ENCODE measurements at places on chromosomes 3 and 15.

DNA sequence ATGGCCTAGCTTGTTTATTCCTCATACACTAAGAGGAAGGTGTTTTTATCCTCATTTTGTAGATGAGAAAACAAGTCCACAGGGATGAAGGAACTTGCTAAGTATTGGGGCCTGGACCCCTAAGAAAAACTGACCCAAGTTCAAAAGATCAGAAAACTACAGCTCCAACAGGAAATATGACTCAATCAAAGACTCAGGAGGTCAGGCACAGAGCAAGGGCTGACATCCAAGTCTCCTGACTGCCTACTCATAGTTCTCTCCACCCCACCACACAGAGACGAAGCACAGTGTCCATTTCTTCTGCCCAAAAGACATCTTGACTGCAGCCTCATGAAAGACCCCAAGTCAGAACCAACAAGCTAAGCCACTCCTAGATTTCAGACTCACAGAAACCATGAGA lies 26.9 kb upstream of the TPM1 start:
- peak; percentile 45 for DNase-seq

GRCh38 chr15:74240002-74240568 lies 4.0 kb downstream of the CCDC33 start:
- peak; percentile 88 for DNase-seq

GRCh38 chr15:83110381-83110780 lies 2.9 kb downstream of the TM6SF1 start:
- DNase-seq: no peak

DNA sequence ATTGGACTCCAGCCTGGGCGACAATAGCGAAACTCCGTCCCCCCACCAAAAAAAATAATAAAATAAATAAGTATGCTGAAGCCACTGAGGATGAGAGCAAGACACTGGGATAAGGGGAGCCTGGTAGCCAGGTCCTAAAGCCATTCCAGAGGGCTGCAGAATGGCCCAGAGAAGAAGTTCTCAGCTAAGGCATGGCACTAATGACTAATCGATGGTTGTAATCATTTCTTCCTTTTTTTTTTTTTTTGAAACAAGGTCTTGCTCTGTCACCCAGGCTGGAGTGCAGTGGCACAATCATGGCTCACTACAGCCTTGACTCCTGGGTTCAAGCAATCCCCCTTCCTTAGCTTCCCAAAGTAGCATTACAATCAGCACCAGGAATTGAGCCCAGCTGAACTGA lies 25.6 kb upstream of the ZNF774 start:
- no peak for DNase-seq

DNA sequence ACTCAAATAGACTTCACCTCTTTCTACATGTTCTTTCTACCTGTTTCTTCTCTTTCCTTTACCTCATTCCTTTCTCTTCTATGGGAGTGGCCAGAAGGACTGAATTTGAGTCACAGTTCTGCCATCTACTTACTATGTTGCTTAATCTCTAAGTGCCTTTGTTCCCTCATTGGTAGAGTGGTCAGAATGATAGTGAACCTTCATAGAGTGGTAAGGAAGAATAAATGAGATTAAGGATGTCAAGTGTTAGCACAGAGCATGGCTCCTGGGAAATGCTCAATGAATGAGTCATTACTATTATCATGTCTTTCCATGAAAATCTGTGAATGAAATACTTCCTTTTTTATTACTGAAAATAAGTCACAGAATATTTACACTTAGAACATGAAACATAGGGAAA lies 17.5 kb downstream of the TMEM207 start:
- DNase-seq: no peak

DNA sequence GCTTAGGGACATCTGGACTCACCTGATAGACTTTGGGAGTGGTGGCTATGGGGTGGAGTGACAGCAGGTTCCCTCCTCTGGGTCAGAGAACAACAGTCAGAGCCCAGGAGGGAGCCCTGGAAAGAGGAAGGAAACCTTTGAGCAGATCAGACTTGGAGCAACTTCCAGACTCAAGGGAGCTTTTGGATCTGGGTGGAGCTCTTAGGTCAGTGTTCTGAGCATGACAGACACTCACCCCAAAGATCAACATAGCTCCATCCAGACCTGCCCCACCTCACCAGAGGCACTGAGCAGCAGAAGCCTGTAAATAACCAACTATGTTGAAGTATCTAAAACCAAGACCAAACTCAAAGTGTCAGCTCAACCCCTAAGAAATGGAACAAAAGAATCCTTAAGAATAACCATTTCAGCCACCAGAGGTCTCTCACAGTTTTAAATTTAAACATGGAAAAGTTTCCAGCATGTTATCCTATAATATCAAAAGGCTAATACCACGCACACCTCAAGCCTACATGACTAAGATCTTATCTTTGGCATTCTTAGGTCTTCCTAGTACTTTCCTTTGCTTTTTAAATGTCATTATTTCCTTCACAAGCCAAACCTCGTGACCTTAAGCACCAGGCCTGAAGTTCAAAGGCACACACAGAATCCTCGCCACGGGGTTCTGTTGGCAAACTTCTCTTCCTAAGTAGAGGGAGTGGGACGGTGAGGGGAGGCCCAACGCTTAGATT lies 56.4 kb downstream of the UMPS start:
- DNase-seq: no peak

GRCh38 chr3:12395349-12396012 lies 88.8 kb upstream of the TSEN2 start:
- DNase-seq: no peak

DNA sequence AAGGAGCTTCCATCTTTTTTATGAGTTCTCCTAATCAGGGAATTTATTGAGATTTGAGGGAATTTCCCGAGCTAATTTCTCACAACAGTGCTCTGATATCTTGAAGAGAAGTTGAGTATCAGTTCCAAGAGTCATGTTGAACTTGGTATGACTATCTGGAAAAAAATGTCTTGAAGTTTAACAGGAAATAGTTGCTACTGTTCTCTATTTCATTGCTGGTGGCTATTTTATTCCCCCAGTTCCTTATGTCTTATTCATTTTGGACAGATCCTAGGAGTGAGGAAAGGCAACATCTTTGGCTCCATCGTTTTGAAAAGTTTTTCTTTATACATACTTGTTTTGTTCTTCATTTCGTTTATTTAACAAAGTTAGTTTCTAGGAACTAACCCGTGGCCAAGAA lies 307.8 kb upstream of the AGTR1 start:
- no peak for DNase-seq

DNA sequence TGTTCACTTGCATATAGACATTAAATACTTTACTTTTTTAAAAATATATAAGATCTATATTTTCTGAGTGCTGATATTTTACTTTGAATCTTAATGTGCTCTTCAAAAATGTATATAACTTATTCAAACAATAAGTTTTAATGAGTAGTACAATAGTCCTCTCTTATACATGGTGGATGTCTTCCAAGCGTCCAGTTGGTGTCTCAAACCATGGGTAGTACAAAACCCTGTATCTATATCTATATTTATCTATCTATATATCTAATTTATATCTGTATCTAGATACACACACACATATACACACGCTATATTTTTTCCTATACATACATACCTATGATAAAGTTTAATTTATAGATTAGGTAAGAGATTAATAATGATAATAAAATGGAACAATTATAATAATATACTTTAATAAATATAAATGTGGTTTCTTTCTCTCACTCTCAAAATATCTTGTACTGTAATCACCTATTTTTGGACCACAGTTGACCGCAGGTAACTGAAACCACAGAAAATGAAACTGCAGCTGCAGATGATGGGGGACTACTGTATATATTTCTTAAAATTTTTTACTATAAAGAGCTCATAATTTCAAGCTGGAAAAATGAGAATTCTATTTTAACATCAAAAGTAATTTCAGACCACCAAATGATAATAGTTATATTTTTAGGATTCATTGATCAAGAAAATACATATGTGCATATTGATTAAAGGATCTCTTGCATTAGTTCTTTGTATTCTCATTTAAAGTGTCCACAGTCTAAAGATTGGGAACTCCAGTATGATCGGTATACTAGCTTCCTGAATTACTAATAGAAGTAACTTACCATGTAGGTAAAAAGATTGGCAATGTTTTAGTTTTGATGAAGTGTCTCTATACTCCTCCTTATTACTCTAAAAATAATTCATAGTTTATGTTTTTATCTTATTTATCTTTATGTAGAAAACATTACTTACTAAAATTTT lies 215.1 kb upstream of the MLF1 start:
- DNase-seq: no peak

- DNase-seq: peak; percentile 81
Measured at GRCh38 chr3:69791106-69791505, 51.8 kb downstream of the MITF start.

- DNase-seq: no peak
Measured at GRCh38 chr3:27079427-27080257, 289.5 kb downstream of the NEK10 start.

DNA sequence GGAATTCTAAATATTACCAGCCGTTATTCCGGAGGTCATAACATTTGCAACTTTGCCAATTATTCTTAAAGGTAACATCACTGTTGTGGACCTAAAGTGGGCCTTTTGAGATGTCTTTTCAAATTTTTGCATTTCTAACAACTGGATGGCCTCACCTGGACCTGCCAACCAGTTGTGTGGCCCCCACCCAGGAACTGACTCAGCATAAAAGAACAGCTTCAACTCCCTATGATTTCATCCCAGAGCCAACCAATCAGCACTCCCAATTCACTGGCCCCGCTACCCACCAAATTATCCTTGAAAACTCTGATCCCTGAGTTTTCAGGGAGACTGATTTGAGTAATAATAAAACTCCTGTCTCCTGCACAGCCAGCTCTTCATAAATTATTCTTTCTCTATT lies 489.7 kb upstream of the LMCD1 start:
- no peak for DNase-seq

- no peak for DNase-seq
Measured at GRCh38 chr3:104909198-104909597, 457.5 kb upstream of the ALCAM start.

DNA sequence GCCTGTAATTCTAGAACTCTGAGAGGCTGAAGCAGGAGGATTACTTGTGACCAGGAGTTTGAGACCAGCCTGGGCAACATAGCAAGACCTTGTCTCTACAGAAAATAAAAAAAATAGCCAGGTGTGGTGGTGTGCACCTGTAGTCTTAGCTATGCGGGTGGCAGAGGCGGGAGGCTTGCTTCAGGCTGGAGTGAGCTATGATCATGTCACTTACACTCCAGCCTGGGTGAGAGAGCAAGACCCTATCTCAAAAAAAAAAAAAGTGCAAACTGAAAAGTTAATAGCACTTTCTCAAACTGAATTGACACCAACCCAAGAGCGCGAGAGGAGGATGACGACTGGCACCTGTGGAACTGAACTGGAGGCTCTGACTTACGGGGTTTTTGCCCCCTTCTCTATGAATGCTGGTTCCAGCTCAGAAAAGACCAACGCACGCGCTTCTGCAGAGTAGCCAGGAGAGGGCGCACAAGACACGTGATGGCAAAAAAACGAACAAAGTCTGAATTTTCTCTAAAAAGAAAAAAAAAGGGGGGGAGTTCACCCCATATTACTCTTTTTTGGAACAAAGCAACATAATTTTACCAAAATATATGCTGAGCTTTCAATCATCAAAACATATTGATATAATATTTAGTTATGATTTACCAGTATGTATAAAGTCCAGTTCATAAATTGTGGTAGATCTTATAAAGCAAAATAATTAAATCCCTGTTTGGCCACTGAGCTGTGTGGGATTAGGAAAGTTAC lies 23.7 kb downstream of the CFAP92 start:
- DNase-seq: peak; percentile 48

- no peak for DNase-seq
Measured at GRCh38 chr3:185330238-185330637, 32.7 kb upstream of the MAP3K13 start.

GRCh38 chr3:4587838-4588105 lies 94.6 kb downstream of the ITPR1 start:
- no peak for DNase-seq

- no peak for DNase-seq
Measured at GRCh38 chr3:40417845-40418543, 31.0 kb downstream of the ENTPD3 start.

- peak; percentile 80 for DNase-seq
Measured at GRCh38 chr3:169886671-169887070, 16.9 kb upstream of the LRRC31 start.

DNA sequence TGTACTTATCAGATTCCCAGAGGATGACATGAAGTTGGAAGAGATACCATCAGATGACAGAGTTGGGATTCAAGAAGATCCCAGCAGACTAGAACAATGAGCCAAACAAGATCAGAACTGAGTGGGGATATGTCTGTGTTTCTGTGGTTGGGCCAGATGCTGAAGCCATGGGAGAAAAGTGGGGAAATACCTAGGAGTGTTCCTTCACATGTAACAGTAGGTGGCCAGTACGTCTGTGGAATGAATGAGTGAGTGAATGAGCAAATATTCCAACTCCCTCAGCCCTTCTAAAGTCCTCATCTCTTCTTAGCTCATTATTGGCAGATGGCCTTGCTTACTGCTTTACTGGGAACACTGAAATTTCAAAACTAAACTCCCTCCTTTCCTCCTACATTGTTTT lies 32.2 kb upstream of the GREM1 start:
- DNase-seq: no peak

GRCh38 chr3:4716706-4717362 lies 223.7 kb downstream of the ITPR1 start:
- DNase-seq: no peak

DNA sequence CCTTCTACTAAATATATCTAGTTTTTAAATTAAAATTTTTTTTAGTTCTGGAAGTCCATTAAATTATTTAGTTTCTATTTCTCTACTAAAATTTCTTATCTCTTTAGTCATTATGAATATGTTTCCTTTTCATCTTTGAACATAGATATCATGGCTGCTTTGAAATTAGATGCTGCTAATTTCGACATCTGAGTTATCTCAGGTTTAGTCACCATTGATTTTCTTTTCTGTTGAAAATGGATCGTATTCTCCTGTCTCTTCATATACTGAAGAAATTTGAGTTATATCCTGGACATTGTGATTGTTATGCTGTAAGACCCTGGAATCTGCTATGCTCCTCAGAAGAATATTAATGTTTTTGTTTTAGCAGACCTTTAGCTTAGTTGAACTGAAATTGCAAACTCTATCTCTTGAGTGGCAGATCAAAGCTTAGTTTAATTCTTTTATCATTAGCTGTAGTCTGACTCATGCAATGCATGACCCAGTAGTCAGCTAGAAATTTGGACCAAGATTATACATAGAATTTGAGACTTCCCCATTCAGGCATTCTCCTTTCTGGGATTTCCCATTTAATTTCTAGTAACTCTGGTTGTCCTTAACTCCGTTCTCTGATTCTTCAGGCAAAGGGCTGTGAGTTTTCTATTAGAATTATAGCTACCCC lies 439.8 kb upstream of the IL12A start:
- no peak for DNase-seq

GRCh38 chr15:36644191-36644896 lies 64.9 kb downstream of the CDIN1 start:
- DNase-seq: no peak

GRCh38 chr15:29086001-29086400 lies 183.6 kb downstream of the NSMCE3 start:
- DNase-seq: no peak

GRCh38 chr3:165197481-165197800 lies 1.3 kb upstream of the SLITRK3 start:
- no peak for DNase-seq

- DNase-seq: no peak
Measured at GRCh38 chr15:83613714-83614113, 40.2 kb upstream of the ADAMTSL3 start.

- no peak for DNase-seq
Measured at GRCh38 chr15:69484837-69485236, 32.2 kb downstream of the RPLP1 start.

GRCh38 chr3:128235207-128235926 lies 82.1 kb downstream of the EEFSEC start:
- DNase-seq: no peak

GRCh38 chr3:31004025-31004678 lies 109.7 kb upstream of the GADL1 start:
- DNase-seq: no peak

- no peak for DNase-seq
Measured at GRCh38 chr3:24390169-24391130, 104.2 kb downstream of the THRB start.
